ENCODE measurements at places on chromosomes 16 and 17.
A peak's percentile ranks its signal among the peaks of the same experiment; 100 is the strongest.

GRCh38 chr16:23877107-23878070, 41.6 kb downstream of the PRKCB start:
- peak; percentile 52 for DNase-seq

- DNase-seq, result no peak
Observed at GRCh38 chr16:78117391-78117790, 17.9 kb downstream of the WWOX start.

DNA sequence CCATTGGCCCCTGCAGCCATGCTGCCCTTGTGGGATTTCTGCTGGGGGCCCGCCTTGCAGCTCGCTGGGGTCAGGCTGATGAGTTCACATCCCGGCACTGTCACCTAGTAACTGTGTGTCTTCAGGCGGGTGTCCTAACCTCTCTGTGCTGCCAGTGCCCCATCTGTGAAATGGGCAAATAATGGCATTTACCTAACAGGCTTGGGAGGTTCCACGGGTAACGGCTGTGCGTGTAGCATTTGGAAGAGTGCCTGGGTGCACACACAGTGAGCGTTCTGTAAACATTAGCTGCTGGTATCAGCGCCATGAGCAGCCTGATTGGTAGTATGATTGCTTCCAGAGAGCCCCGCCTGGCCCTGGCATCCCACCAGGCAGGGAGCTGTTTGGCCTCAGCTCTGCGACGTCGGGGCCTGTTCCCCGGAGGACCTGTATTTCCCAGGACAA, 167.3 kb upstream of the GSE1 start:
- no peak for DNase-seq

- DNase-seq, result no peak
Observed at GRCh38 chr16:3949287-3949686, 68.8 kb upstream of the CREBBP start.

- DNase-seq, result no peak
Observed at GRCh38 chr17:8924595-8924994, 40.9 kb downstream of the PIK3R5 start.

- no peak for DNase-seq
Observed at GRCh38 chr17:59668816-59669215, 38.4 kb downstream of the PTRH2 start.

GRCh38 chr17:28573040-28573380, 1.7 kb upstream of the PIGS start:
- DNase-seq, result no peak

- no peak for DNase-seq
Observed at GRCh38 chr17:69062860-69063581, 2.3 kb upstream of the ABCA9 start.

- DNase-seq, result no peak
Observed at GRCh38 chr16:55543472-55543871, 23.0 kb upstream of the CAPNS2 start.

DNA sequence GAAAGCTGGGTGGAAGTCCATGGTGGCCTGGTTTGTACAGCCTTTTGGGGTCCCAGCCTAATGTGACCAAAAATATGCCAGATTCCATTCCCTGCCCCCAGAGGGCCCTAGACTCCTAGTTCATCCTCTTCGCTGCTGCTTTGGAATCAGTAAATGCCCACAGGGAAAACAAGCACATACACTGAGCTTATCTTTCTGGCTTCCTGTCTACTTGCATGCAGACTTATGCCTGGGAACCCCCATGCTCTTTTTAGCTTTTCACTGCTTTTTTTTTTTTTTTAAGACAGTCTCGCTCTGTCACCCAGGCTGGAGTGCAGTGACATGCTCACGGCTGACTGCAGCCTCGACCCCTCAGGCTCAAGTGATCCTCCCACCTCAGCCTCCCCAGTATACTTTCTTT, 6.2 kb upstream of the CD300LG start:
- no peak for DNase-seq

- no peak for DNase-seq
Observed at GRCh38 chr16:4909825-4910224, 27.1 kb downstream of the PPL start.

DNA sequence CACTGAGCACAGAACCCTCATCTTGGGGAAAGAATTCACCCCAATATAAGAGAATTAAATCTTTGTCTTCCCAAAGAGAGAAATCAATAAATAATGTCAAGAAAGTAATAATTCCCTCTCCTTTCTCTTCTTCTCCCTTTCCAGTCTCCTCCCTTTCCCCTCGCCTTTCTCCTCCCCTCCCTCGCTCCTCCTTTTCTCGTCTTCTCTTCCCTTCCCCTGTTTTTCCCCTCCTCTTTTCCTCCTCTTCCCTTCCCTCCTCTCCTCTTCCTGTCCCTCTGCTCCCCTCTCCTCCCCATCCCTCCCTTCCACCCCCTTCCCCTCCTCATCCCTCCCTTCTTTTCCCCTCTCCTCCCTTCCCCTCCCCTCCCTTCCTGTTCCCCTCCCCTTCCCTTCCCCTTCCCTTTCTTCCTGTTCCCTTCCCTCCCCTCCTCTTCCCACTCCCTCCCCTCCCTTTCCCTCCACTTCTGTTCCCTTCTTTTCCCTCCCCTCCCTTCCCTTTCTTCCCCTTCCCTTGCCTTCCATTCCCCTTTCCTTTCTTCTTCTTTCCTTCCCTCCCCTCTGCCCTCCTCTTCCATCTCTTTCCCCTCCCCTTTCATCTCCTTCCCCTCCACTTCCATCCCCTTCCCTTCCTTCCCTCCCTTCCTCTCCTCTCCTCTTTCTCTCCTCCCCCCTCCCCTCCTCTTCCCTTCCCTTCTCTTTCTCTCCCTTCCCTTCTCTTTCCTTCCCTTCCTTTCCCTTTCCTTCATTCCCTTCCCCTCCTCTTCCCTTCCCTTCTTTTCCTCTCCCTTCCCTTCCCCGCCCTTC, 363.6 kb downstream of the SHISA9 start:
- DNase-seq, result no peak

- DNase-seq, result no peak
Observed at GRCh38 chr16:80015566-80015965, 415.0 kb upstream of the MAF start.

GRCh38 chr16:616733-617586, 13.8 kb upstream of the WFIKKN1 start:
- no peak for DNase-seq

DNA sequence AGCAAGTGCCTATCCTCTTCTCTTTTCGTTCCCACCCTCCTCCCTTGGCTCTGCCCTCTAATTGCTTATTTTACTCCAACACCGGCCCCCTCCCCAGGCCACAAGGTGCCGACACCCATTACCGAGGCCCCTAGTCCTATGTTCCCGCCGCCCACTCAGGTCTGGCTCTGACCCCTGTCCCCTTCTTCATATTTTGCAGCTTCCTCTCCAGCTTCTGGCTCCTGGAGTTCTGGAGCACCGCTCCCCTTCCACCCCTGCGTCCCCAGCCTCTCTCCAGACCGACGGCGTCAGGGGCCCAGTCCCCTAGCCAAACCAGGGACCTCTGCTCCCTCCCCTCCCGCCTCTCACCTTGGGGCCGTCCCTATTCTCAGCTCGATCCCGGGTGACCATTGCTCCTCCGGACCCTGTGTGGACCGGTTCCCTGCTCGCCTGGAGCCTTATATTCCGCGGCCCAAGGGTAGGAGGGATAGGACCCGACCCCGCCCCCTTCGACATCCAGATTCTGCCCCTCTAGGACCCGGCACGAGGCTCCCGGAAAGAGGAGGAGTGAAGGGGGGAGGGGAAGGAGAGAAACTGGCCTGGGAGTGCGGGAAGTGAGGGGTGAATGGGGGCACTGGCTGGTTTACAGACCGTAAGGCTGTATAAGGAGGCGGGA, at the start of gene HES7:
Gene HES7, minus strand, starts transcription at position 412 of the 655 bp plus-strand sequence. Its CDS starts 22 bp downstream, at position 390.
- peak; percentile 38 for DNase-seq

GRCh38 chr17:11598274-11599221, at the start of gene DNAH9:
Gene DNAH9 (plus strand): TSS chr17:11598470. CDS start chr17:11598499, 29 bp downstream.
- peak; percentile 45 for DNase-seq

DNA sequence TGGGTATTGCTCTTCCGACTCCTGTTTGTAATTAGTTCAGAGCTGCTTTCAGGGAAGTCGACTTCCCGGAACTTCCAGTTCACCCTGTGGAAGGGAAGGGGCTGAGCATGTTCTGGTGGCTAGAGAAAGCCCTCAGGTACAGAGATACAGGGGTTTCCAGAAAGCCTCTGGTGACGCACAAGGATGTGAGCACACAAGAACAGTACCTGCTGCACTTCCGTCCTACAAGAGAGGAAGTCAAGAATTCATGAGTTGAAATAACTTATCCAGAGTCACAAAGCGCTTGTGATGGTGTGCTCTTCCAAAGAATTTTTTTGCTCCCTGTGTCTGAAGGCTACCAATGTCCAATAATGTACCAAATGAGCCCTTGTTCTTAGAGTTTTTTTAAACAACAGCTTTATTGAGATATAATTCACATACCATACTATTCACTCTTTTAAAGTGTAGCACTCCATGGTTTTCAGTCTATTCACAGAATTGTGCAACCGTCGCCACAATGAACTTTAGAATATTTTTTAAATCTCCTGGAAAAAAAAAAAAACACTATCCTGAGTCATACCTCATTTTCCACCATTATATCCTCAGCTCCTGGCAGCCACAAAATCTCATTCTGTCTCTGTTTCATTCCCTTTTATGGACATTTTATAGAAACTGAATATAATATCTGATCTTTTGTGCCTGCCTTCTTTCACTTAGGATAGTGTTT, 327.6 kb downstream of the CDH13 start:
- no peak for DNase-seq

DNA sequence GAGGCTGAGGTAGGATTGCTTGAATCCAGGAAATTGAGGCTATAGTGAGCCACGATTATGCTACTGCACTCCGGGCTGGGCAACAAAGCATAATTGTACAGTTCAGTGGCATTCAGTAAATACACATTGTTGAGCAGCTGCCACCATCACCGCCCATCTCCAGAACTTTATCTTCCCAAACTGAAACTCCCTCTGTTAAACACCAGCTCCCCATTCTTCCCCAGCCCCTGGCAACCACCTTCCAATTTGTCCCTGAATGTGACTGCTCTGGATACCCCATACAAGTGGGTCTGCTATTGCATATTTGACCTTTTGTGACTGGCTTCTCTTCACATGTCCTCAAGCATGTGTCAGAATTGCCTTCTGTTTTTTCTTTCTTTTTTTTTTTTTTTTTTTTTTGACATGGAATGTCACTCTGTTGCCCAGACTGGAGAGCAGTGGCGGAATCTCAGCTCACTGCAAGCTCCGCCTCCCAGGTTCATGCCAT, 2.9 kb downstream of the RPL38 start:
- DNase-seq, result no peak

DNA sequence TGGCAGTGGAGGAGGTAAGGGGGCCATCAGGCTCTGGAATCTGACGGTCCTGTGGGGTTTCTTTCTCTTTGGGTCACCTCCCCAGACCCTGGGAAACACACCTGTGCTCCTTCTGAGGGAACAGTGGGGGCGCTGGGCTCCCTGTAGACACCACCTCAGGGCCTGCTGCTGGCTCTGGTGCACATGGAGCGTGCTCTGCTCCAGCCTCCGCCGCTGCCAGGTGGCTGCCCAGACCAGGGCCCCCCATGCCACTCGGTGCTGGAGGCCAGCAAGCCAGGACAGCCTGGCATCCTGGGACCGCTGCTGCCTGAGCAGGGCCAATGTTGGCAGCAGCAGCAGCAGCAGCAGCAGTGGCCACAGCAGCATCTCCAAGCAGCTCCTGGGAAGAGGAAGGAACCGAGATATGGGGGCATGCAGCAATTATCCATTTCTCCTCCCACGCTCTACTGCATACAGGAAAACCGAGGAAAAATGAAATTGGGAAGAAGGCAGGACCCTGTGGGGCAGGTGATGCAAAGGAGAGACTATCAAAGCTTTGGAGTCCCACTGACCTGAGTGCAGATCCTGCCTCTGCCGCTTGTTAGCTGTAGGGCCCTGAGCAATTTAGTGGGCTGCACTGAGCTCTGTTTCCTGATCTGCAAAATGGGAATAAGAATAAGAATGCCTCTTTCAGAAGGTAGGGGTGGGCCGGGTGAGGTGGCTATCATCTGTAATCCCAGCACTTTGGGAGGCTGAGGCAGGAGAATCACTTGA, 902 bp downstream of the GHDC start:
- no peak for DNase-seq

GRCh38 chr17:62616993-62617893, 10.2 kb upstream of the MRC2 start:
- no peak for DNase-seq

DNA sequence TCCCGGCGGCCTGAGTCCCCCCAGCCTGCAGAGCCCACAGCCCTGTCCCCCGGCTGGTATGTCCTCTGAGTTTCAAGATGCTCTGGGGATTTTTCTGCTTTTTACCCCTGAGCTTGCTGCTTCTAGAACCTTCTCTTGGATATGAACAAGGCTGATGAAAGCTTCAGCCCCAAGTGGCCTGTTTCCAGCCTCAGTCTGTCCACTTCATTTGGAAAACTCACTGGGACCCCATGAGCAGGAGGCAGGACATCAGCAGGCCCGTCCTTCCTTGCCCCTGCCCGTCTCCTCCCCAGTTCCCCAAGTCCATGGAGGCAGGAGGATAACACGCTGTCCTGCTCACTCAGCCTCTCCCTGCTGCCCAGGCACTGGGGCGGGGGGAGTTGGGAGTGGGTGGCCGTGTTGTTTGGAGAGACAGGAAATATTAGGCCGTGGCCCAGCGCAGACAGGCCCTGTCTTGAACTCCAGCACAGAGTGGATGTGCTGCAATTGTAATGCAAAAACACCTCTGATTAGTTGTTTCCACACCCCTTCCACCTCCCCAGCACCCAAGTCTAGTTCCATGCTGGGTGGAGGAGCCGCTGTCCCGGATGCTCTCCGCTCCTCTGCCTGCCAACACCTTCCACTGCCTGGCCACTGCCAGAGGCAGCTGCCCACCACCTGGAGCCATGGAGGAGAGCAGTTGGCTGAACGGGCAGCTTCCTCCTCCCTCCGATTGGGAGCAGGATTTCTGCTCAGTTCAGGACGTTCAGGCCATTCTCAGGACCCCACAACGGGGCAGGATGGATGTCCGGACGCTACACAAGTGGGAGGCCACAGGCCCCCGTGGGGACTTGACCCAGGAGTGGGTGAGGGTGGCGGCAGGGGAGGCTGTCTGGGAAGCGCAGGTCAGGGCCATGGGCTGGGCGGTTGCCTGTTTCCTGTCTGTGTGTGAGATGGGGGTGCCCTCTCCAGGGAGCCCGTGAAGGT, 216.9 kb upstream of the GSE1 start:
- DNase-seq, result peak; percentile 3

DNA sequence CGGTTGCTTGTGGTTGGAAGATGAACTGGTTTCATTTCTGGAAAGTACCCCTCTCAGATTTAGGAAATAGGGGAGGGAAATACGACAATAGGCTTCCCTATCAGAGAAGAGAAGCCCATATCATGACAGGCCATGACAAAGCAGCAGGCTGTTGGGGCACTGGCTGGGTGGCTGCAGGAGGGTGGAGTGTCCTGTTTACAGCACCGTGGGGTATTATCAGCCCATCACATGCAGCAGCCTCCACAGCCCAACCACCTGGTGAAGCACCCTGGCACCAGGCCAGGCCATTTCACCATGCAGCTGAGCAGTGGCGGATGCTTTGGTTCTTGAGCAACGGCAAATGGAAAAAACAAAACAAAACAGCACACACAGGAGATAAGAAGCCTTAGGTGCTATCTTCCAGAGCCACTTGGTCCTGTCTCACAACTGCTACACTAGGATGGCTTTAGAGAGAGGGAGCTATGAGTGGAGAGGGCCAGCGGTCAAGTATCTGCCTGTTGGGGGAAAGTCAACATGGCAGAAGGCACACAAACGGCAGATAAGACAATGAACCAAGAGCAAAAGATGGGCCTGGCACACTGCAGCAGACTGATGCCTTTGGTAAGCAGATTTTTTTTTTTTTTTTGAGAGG, 24.2 kb downstream of the FAM117A start:
- peak; percentile 92 for DNase-seq

Data from activated naive CD4-positive, alpha-beta T cell treated with anti-CD3 and anti-CD28 coated beads for 36 hours (primary cell).